Stimulated activated CD4-positive, alpha-beta T cell treated with anti-CD3 and anti-CD28 coated beads, Interleukin-12 subunit alpha, Interleukin-12 subunit beta, amount 100 ng/mL, for 4 hours (primary cell): ENCODE measurements at places on chromosomes 2 and 18.

GRCh38 chr2:99205491-99205890 lies 24.5 kb downstream of the MRPL30 start:
- no peak for DNase-seq

DNA sequence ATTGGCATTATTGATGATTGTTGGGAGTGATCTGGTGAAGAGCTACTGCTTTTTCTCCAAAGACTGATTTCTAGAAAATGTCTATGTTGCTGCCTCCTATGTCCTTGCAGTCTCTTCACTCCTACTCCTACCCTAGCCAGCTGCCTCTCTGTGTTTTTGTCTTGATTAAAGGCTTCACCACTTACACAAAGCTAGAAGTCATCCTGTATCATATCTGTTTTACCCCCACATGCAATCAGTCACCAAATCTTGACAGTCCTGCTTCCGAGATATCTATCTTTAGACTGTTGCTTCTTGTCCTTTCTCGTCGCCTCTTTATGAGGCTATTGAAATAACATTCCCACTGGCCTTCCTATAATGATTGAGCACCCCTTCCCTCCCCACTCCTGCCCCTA lies 84.5 kb upstream of the ITGA4 start:
- no peak for DNase-seq

GRCh38 chr2:199784512-199784911 lies 66.5 kb downstream of the FTCDNL1 start:
- no peak for DNase-seq

DNA sequence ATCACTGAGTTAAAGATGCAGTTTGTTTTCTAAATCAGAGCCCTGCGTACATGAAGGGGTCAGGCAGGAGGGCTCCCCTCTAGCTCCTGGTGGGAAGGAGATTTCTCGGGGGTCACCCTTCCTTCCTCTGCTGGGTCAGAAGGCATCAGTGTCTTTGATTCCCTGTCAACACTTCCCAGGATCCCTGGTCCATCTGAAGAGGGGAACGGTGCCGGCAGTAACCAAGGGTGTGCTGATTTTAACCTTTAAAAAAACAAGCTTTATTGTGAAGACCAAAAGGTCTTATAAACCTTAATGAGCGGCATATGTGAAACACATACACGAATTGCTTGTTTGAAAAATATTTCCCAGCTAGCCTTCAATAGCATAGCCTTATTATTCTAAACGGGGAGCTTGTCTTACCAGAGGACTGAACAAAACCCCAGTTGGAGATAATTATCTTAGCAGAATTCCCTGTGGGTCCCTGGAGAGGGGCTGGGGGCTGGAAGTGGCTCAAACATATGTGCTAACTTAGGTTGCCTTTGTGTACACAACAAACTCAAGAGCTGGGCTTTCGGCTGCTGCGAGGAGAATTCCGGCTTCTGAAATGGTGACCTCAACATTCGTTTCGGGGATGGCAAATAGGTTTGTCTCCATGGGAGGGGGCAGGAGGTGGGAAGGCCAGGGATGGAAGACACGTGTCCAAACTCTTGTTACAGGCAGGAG lies 114.9 kb upstream of the MYCN start:
- no peak for DNase-seq

- no peak for DNase-seq
Measured at GRCh38 chr2:42721898-42722297, 42.0 kb downstream of the OXER1 start.

DNA sequence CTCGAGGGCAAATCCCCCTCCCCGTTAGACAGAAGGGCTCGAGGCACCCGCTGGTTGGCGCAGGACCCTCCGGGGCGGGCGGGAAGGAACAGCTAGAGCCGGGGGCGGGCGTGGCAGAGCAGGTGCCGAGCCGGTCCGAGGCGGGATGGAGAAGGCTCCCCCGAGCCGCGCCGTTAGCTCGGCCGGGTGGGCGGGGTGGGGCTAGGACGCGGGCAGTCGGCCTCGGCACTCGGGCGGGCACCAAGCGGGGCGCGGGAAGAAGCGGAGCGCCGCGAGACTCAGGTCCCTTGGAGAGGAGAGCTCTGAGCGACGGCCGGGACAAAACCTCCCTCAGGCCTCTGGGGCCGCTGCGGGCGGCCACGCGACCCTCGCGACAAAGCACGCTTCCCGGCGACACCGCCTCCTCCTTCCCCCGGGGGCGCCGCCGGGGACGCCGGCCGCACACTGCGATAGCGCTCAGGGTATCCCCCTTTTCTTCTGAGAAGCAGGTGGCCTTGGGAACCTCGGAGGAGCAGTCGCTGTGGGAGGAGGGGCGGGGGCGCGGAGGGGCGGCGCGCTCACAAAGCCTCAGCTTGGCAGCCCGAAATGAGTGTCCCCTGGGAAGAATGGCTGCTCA lies 721 bp downstream of the FHOD3 start:
- DNase-seq: no peak

DNA sequence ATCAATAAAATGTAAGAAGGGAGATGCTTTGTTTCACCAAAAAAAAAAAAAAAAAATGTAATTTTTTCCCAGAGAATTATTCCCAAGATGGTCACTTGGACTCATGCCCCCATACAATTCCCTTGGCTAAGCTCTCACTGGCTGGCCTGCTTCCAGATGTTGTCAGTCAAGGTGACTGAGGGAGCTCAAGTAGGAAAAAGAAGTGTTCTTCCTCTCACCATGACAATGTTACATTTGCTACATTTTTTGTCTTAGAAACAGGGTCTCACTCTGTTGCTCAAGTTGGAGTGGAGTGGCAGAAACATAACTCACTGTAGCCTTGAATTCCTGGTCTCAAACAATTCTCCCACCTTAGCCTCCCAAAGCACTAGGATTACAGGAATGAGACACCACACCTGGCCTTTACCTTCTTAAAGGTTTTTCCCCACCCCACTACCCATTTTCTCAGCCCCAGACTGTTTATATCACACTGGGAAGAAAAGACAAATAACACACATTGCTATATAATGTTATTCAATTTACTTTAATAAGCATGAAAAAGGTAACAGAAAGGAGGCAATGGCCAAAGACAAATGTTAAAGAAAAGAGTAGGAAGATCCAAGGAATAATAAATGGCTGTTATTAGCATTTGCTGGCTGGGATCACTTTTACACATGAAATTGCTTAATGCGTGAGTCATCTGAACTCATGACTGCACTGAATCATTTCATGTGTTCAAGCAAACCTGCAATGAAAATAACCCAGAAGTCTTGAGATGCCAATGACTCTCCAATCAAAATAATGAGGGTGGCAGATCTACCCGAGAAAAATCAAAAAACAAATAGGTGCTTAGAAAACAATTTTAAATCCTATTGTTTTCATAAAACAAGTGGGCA lies 45.2 kb downstream of the ACVR1 start:
- DNase-seq: no peak

- DNase-seq: no peak
Measured at GRCh38 chr2:62382757-62383156, 123.2 kb downstream of the TMEM17 start.

GRCh38 chr2:191114403-191114886 lies 36.3 kb downstream of the STAT4 start:
- peak; percentile 13 for DNase-seq

GRCh38 chr18:48983793-48984437 lies 33.1 kb upstream of the SMAD7 start:
- no peak for DNase-seq

GRCh38 chr2:99255491-99256318 lies at the start of gene LYG2:
LYG2 (minus strand) TSS chr2:99255666; CDS start chr2:99254260, 1,406 bp downstream.
- DNase-seq: no peak

- DNase-seq: no peak
Measured at GRCh38 chr2:239908744-239909143, 116.4 kb downstream of the NDUFA10 start.

DNA sequence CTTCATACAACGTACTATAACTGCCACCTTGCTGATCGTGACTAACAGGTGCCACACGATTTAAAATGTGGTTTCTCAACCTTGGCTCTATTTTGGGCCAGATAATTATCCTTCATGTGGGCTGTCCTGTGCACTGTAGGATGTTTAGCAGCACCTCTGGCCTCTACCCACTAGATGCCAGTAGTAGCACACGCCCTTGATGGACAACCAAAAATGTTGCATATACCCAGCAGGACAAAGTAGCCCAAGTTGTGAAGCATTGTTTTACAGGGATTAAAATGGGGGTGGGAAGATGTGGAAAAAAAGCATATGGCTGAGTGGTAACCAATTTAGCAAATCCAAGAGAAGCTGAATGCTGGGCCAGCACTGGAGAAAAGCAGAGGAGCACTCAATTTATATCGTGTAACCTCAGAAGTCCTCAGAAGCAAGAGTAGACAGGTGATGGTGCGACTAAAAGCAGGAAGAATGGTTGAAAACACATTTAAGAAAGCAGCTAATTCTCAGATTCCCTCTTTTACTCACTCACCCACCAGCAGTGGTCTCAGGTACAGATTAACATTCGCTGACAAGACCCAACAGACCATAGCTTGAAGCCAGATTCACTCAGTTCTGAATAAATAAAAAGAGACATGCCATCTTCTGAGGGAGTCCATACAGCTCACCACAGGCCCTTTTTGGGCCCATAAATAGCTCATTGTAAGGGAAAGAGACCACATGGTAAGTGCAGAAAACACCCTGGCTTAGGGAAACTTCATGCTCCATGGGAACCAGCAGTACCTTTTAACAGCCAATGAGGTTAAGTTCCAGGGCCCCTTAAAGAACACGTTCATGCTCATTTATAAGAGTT lies 50.6 kb downstream of the RAPH1 start:
- DNase-seq: peak; percentile 15

DNA sequence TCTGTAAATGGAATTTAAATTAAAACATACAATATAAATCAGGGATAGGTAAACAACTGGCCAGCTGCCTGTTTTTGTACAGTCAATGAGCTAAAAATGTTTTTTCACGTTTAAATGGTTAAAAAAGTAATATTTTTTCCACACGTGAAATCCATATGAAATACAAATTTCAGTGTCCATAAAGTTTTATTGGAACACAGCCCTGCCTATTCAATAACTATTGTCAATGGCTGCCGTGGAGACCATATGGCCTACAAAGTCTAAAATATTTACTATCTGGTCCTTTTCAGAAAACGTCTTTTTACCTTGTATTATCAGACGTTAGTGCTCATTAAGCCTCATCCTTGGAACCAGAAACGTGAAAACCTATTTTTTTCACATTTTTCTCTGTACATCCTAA lies 1.3 kb downstream of the TMEM17 start:
- no peak for DNase-seq

DNA sequence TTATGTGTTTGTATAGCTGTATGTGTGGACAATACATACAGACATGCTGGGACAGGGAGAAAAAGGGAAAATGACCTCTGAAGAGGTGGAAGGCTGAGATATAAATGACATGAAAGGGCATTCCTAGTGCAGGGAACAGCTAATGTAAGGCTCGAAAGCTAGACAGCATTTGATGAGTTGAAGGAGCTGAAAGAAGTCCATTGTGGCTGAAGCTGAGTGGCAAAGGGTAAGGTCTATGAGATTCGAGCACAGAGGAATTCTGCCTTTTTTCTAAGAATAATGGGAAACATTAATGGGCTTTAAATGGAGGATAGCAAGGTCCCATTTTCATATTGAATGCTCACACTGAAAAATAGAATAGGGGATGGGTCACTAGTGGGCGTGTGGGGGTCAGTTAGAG lies 23.6 kb downstream of the ADD2 start:
- DNase-seq: no peak

- DNase-seq: no peak
Measured at GRCh38 chr2:38218591-38218991, 142.6 kb upstream of the CYP1B1 start.

- no peak for DNase-seq
Measured at GRCh38 chr18:46338766-46339165, 234.6 kb downstream of the HAUS1 start.

DNA sequence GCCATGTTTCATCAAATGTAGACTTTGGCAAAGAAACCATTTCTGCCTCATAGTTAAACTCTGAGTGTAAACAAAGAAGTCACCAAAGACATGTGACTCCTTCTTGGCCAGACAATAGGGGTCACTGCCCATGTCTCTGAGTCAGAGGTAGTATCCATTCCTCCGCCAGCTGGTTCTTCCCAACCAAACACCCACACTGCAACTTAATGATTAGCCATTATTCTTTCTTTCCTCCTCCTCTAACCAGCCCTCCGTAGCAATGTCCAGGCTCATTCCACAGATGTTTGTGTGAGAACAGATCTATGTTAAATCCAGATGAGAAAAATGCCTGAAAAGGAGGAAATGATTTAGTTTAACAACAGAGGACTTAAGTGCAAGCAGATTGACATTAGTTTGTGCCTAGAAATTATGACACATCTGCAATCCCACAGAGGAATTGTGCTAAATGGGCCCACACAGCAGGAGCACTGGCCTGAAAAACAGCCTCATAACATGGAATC lies 127.9 kb upstream of the SH3BP4 start:
- no peak for DNase-seq

GRCh38 chr2:11157731-11158130 lies 2.5 kb downstream of the SLC66A3 start:
- DNase-seq: no peak

GRCh38 chr2:235217846-235218245 lies 266.0 kb downstream of the SH3BP4 start:
- no peak for DNase-seq

- DNase-seq: no peak
Measured at GRCh38 chr18:45521136-45521535, 94.1 kb upstream of the SLC14A2 start.

- peak; percentile 45 for DNase-seq
Measured at GRCh38 chr2:84781942-84782716, 98.8 kb downstream of the TRABD2A start.

GRCh38 chr2:46323730-46324129 lies 26.5 kb downstream of the EPAS1 start:
- no peak for DNase-seq

GRCh38 chr2:216147172-216148131 lies 38.3 kb downstream of the XRCC5 start:
- DNase-seq: no peak

DNA sequence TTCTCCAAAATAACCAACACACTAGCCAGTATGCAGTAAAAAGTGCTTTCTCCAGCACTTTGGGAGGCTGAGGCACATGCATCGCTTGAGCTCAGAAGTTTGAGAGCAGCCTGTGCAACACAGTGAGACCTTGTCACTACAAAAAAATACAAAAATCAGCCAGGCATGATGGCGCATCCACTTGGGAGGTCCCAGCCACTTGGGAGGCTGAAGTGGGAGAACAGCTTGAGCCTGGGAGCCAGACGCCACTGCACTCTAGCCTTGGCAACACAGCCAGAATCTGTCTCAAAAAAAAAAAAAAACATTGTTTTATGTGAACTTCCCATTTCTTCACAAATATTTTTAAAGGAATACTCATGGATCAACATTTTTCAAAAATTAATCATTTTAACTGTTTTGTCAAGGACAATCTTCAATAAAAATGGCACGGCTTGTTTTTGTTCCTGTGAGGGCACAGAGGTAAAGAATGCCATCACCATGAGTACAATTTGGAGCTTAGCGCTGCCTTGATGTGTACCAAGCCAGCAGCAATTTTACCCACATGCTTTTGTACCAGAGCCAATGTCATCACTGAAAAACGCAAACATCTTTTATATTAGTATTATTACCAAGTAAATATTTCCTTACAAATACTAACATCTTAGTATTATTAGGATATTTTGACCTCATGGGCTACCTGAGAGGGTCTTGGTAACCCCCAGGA lies 26.7 kb downstream of the RAB1A start:
- no peak for DNase-seq

- DNase-seq: no peak
Measured at GRCh38 chr2:10305254-10305635, 2.5 kb downstream of the HPCAL1 start.

- DNase-seq: no peak
Measured at GRCh38 chr2:64751286-64752260, 97.9 kb upstream of the SERTAD2 start.
